ENCODE measurements at places on chromosomes 5 and 9.
A peak's percentile ranks its signal among the peaks of the same experiment; 100 is the strongest.

DNA sequence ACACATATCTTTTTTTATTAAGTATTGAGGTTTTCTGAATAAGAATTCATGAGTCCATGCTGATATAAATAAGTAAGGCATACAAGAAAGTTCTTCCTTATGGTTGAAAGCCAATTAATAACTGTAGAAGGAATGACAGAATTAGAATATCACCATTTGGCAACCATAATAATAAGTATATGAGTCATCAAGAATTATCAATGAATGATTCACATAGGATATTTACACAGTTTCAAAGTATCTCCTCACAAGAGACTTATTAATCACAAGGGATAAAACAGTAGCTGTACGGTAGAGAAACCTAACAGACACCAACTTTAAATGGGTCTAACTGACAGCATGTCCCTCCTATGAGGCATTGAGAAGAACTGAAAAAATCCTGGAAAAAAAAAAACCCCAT is 161.6 kb downstream of the NR3C1 start:
- DNase-seq = no peak

GRCh38 chr5:143117821-143118220 is 285.7 kb downstream of the NR3C1 start:
- DNase-seq = no peak

DNA sequence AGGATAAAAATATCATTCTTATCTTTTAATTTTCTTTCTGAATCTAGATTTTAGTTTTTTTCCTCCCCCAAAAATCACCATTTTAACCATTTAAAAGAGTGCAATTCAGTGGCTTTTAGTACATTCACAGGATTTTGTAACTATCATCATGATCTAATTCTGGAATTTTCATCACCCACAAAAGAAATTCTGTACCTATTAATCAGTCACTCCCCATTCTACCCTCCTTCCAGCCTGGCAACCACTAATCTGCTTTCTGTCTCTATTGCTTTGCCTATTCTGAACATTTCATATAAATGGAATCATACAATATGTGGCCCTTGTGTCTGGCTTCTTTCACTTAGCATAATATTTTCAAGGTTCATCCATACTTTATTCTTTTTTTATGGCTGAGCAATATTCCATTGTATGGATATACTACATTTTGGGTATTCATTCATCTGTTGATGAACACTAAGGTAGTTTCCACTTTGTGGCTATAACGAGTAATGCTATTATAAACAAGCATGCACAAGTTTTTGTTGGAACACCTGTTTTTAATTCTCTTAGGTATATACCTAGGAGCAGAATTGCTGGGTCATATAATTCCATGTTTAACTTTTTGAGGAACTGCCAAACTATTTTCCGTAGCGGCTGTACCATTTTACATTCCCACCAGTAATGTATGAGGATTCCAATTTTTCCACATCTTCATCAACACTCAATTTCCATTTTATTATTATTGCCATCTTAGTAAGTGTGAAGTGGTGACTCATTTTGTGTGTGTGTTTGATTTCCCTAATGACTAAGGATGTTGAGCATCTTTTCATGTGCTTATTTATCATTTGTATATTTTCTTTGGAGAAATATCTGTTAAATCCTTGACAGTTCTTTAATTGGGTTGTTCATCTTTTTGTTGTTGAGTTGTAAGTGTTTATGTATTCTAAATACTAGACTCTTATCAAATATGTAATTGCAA is 340.3 kb downstream of the CWC27 start:
- no peak for DNase-seq

DNA sequence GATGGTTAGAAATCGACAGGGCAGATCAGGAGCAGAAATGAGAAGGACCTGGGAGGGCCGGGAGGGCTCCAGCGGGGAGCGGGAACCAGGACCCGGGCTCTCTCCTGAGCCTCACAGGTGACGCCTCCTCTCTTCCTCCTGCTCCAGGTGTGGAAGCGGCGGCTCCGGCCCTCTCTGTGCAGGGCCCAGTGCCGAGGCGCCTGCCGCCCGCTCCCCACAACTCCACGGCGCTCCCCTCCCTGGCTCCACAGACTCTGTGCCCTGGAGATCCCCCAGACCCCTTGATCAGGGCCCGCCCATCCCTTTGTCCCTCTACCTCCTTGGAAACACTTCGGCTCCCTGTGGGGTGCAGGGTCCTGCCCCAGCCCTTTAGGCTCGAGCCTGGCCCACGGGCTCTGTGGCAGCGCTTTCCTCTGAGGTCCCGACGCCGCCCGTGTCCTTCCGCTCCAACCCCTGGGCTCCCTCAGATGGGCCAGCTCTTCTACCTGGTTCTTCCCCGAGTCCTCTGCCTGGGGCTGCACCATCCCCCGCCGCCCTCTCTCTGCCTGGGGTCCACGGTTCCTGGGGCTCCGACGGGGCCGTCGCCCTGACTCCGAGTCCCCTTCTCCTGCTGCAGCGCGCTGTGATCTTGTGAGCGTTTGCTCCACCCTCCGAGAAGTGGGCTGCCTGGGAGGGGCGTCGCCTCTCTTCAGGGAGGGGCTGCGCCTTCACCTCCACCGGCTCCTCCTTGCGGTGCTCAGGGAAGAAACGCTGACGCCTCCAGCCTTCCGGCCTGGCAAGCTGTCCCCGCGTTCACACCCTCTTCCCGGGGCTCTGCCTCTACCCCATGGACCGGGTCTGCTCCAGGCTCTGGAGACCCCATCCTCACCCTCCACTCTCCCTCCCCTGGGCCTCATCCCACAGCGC is 22.4 kb upstream of the SLC6A3 start:
- DNase-seq = no peak

GRCh38 chr5:98772415-98773213 is 849 bp upstream of the RGMB start:
- DNase-seq = no peak

DNA sequence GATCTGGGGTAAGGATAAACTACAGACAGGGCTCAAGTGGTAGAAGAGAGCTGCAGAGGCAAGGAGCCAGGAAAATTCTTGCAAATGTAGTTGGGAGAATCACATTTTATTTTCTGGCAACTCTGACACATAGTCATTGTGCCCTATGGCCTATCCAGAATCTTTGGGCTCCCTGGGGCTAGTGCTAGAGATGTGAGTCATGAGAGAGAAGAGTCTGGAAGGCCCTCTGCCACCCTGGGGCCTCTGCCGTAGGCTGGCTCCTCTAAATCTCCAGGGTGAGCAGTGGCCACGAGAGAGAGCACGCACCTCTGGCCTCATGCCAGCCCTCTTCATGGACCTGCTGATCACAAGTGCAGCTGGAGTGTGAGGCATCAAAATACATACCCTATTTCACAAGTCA is 74.3 kb upstream of the SSBP2 start:
- peak; percentile 68 for DNase-seq

DNA sequence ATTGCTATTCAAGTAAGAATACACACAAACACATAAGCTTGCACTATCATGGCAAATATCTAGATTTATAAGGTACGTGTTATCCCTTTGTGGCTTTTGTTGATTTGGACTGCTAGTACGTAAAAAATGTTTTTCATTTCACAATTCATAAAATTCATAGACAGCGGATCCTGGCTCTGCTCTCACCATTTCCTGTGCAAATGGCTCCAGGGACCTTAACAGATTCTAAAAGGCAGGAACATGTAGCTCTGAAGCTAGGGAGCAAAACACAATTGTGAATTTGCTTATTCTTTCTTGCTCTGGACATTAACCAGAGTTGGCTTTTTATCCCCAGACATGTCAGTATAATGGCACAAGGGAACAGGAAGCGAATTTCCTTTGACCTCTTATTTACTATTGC is 1019.9 kb upstream of the WWC1 start:
- no peak for DNase-seq

DNA sequence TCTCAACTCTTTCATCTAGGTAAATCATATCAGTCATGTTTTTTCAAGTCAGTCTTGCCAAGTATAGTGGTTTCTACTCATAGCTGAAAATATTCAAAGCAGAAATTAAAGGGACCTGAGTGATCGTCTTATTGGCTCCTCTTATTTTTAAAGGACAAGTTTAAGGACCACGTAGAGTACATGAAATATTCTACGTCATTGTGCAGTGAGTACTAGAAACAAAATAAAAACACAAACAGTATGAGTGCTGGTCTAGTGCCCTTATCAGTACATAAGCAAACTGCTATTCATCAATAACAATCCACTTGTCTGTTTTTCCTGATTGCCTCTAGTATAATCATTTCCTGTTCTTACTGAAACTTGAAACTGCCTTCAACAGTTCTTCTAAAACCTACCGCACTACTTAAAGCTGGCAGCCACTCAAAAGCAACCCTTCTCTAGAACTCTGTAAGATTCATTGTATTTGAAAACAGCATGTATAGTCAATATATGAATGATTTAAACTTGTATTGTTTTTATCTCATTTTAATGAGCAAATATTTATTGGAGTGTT is 853.7 kb downstream of the TAF11L14 start:
- no peak for DNase-seq

DNA sequence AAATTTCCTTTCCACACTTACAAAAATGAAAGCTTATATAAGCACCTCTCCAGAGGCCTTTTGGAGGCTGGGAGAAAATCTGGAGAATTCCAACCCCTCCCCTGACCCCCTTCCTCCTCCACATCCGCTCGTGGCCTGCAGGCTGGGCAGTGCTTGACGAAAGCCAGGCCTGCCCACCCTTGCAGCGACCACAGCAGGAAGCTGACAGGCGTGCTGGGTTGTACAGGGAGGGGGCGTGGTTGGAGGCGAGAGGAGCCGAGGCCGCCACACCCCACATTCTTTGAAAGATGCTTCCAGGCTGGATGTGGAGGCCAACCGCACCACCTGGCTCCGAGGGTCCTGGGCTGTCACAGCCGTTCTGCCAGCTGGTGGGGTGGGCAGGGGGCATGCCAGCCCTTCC is 47.8 kb upstream of the IER5L start:
- peak; percentile 66 for DNase-seq

- DNase-seq = no peak
These were observed 66.1 kb downstream of the APBA1 start for GRCh38 chr9:69606089-69606488.

- no peak for DNase-seq
These were observed 565.5 kb upstream of the DMAC1 start for GRCh38 chr9:8365029-8365428.

- no peak for DNase-seq
These were observed 213.0 kb upstream of the IL12B start for GRCh38 chr5:159543326-159543725.

- DNase-seq = no peak
These were observed 45.2 kb downstream of the SEMA5A start for GRCh38 chr5:9500625-9501024.

- no peak for DNase-seq
These were observed 60.3 kb upstream of the PJA2 start for GRCh38 chr5:109469896-109470662.

GRCh38 chr9:82606492-82607382 is 456.2 kb downstream of the RASEF start:
- peak; percentile 39 for DNase-seq
